ENCODE measurements at places on chromosomes 2 and 18.

DNA sequence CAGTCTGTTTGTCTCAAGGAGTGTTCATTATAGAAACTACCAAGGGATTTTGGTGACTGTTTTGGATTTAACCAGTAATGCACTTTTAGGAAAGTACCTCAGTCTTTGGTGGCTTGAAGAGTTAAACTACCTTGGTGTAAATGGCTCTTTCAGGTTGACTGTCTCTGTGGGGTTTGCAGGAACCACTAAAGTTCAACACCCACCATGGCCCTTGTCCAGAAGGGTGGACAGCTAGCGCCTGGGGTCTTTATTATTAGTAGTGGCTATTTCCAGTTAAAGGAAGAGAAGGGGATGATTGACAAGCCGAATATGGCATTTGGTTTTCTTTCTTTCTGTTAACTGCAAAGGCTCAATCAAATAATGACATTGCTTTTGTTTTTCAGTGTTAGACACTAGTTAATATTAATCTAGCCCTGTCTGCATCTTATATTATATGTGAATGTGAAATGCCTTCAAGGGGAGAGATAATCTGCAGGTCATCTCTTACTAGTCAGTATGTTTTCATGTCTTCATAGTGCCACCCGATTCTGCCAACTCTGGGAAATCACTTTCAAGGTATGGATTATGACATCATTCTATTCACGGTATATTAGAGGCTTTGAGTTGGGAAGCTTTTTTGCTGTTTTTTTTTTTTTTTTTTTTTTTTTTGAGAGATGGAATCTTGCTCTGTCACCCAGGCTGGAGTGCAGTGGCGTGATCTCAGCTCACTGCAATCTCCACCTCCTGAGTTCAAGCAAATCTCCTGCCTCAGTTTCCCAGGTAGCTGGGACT is 56.4 kb downstream of the MAP4K4 start:
- DNase-seq: no peak

DNA sequence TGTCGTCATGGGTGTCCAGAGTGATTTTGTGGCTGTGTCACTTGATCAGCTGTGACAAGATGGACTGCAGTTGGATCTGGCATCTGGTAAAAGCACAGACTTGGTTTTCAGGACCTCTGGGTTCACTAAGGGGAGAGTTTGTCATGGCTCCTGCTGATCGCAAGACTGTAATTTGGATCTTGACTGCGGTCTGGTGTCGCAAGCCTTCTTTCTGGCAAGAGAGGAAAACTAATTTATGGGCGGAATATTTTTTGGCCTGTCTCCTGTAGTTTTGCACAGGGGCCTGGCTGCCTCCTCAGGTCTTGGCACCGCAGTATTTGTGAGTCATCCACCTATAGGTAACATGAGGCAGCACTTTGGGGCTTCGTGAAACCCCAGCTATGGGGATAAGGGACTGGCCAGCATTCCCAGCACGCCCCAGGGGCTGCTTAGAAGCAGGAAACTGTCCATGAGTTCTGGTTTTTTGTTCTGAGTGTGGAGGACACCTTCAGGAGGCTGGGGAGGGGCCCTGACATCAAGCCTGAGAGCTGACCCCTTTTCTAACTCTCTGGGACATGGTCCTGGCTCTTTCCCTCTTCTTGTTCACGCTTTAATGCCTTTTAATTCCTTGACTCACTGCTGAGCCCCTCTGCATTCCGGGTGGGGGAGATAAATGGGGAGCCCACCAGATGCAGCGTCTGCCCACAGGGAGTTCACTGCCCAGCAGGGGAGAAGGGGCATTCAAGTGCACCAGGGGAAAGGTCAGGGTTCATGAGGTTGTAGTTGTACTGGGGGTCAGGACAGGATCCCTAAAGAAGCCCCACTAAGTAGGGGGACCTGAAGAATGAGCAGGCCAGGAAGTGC is 12.2 kb downstream of the SH3BP4 start:
- DNase-seq: no peak

GRCh38 chr2:96759548-96759947 is 1.2 kb upstream of the CNNM4 start:
- no peak for DNase-seq

- DNase-seq: no peak
These were observed 1.2 kb downstream of the SULT1C3 start for GRCh38 chr2:108240966-108241365.

DNA sequence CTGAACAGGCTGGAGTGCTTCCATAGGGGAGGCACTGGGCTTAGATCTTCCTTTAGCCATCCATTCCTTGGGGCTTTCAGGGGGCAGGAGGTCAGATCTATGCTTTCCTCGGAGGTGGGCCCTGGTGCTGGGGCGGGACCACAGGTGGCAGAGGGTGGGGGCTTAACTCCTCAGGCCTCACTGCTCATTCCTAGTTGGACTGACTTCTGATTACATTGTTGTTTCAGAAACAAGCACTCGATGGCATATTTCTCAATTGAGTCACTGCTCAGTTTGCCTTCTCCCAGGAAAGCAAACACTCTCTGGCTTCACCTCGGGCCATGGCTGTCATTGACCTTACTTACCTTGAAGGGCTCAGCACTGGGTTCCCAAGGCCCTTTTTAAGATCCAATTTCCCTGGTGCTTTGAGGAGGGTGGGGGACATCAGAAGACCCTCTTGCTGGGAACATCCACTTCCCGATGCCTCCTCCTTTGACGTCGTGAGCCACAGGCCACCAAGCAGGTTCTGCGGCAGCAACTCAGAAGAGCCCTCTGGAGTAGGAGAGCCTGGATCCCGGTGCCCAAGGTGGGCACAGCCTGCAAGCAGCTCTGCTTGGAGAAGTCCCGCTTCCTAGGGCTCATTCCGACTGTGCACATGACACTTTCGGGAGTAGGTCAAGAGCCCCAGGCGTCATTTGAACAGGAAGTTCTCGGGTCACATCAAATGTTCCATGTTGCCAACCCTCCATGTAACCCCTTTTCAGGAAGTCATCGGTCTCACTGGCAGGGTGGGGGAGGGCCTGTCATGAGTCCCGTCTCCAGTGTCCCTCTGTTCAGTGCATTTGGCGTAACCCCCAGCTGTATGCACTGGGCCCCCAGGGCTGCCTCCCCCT is 40.6 kb downstream of the SDC1 start:
- DNase-seq: no peak

GRCh38 chr2:6966446-6966940 is 49.3 kb downstream of the RNF144A start:
- no peak for DNase-seq

GRCh38 chr18:4960578-4960977 is 236.5 kb downstream of the AKAIN1 start:
- no peak for DNase-seq

DNA sequence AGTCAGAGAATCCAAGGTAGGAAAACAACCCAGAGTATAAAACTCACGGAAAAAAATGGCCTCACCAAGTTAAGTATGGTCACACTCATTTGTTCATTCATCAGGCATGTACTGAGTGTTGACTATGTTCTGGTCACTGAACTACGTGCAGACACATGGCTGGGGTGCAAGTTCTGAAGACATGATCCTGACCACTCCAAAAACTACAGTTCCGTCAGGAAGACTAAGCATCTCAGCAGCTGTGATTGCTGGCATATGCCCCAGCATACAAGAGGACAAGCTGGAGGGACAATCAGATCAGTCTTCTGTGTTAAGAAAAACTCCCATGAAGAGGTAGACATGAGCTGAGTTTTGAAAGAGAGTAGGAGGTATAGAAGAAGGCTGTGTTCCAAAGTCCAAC is 72.8 kb downstream of the TCF4 start:
- no peak for DNase-seq

- no peak for DNase-seq
These were observed 259.0 kb downstream of the LRATD1 start for GRCh38 chr2:14891546-14891945.

DNA sequence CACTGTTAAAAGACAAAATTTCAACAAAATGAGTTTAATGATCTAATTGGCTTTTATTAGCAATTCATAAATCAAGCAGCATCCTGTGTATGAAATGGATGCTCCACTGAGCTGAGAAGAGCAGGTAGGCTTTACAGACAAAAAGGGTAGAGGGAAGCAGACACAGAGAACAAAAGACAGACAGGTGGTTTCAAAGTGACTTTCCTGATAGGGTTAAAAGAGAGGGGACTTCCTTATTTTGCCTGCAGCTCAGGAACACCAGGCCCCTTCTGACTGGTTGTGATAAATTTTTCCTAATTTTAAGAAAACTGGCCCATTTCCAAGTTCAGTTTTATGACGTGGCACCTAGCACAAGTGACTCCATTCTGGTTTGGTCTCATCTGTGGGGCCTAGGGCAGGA is 11.9 kb downstream of the TEX51 start:
- DNase-seq: no peak

DNA sequence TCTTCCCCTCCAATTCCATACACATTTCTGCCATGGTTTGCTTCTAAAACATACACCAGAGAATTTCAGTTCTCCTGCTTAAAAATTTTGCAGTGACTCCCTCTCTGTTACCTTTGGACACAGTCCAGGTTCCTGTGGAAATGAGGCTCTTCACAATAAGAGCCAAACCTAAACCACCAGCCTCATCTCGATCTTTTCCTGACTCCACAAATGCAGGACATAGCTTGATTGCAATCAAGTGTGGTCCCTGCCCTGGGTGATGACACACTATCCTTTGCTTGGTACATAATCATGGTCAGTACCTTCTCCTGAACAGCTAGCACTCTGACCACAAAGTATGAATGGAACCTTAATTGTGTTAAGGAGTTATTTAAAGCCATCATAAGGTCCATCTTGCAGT is 134.9 kb upstream of the CHAC2 start:
- no peak for DNase-seq

- no peak for DNase-seq
These were observed 21.7 kb upstream of the ZNF385B start for GRCh38 chr2:179882851-179883806.

DNA sequence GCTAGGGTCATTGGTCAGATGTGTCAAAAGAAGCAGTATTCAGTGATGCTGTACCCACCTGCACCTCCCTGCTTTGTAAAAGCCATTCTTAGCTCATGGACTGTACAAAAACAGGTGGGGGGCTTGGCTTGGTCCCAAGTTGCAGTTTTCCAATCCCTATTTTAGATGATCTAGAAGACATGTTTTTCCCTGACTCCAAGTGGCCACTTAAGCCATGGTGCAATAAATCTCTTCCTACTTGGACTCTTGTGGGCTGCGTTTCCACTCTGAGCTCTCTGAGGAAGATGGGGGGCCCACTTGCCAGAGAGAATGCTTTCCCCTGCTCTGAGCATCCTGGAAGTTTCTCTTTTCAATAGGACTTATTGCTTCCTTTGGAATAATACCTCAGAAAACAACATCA is 57.0 kb upstream of the SPP2 start:
- no peak for DNase-seq

DNA sequence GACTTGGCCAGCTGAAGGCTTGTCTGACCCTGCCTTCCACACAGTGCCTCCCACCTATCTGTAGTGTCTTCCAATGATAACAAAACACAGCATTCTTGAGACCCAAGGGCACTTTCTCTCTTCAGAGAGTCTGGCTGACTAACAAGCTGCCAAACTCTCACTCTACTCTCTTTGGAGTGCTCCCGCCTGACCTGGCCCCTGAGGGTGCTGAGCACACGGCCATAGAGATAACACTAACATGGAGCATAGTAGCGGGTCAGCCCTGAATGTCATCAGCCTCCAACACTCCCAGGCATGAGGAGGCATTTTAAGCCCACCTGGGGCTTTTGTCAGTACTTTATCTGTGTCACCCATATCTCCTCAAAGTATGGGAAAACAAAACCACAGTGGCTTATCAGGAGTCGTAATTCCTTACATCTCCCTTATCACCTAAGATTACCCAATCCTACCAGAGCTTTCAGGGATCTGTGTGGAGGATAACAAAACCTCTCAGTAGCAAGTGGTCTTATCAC is 160.3 kb upstream of the TCF4 start:
- peak; percentile 64 for DNase-seq

GRCh38 chr18:32270341-32270740 is 80.5 kb downstream of the MEP1B start:
- no peak for DNase-seq

- no peak for DNase-seq
These were observed 31.0 kb upstream of the GALNT3 start for GRCh38 chr2:165825041-165825440.

GRCh38 chr2:57510704-57511103 is 535.9 kb upstream of the VRK2 start:
- no peak for DNase-seq

- DNase-seq: no peak
These were observed 2.0 kb downstream of the LIMS1 start for GRCh38 chr2:108536133-108536780.

GRCh38 chr2:20868377-20868776 is 45.5 kb upstream of the LDAH start:
- no peak for DNase-seq

GRCh38 chr2:211093743-211094303 is 537.4 kb downstream of the CPS1 start:
- no peak for DNase-seq

DNA sequence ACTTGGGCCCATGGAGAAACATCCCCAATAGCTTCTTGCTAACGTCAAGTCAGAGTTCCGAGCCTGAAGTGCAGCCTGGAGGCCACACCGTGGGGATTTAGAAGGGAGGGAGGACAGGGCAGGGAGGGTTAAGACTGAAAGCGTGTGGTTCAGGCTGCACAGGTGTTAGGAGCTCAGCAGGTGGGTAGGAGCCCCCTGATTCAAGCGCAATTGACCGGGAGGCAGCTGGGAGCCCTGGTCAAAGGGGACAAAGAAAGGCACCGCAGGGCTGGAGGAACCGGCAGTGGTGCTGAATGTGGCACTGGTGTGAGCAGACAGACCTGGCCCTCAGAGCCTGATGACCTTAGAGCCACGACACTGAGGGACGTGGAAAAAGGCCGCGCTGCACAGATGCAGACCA is 149.6 kb downstream of the TMEM18 start:
- no peak for DNase-seq

DNA sequence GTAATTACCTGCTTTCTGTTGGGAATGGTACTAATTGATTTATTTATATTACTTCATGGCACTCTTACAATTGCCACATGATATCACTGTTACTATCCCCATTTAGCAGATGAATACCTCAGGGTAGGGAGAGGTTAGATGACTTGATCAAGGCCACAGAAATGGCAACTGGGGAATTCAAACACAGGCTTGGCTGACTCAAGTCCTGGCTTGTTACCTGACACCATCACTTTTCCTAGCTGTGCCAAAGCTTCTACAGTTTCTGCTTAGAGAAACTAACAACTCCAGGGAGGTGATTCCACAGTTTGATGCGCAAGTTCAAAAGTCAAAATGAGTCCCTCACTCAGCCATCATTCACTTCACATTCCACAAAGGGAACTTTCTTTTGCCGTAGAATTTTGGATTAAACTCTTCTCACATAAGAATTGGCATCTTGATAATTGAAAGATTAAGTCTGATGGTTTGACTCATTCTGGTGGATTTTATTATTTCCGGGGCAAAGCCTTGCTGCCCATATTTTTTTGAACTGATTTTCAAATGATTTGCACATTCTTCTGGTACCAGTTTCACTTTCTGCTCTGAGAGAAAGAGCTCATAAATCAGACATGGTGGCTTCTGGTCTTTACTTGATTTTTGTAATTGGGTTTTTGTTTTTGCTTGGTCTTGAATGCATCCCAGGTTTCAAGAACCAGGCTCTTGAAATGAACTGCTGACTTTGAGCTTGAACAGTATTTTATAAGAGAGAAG is 656.8 kb downstream of the BCL11A start:
- no peak for DNase-seq

GRCh38 chr2:58757971-58758370 is 516.8 kb upstream of the FANCL start:
- peak; percentile 73 for DNase-seq

Data from CMK (cell line).